HFF-Myc (cell line): ENCODE measurements at places on chromosomes 6 and 20.
A peak's percentile ranks its signal among the peaks of the same experiment; 100 is the strongest.

DNA sequence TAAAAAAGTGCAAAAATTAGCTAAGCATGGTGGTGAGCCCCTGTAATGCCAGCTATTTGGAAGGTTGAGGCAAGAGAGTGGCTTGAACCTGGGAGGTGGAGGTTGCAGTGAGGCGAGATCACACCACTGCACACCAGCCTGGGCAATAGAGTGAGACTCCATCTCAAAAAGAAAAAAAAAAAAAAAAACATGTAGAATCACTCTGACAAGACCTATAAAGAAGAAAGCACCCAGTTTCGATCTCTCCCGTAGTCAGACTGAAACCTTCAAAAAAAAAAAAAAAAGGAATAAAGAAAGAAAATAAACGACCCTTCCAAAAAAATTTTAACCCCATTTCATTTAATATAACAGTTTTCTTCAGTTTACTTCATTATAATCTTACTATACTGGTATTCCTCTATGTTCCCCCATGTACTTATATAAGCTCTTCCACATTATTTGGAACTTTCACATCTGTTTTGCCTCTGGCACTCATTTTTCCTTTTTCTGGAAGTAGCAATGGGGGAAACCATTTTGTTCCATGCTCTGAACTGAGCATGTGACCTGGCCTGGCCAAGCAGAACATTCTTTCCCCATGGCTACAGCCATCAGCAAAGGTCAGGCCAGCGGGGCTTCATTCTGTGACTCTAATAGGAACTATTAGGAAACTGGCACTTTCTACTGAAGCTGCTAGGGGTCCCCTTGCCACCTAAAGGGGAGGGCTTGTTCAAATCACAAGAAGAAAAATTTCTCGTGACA, 9.6 kb downstream of the SLC18B1 start:
- no peak for DNase-seq

- DNase-seq = no peak
Measured at GRCh38 chr20:35088231-35089145, 4.1 kb downstream of the TRPC4AP start.

DNA sequence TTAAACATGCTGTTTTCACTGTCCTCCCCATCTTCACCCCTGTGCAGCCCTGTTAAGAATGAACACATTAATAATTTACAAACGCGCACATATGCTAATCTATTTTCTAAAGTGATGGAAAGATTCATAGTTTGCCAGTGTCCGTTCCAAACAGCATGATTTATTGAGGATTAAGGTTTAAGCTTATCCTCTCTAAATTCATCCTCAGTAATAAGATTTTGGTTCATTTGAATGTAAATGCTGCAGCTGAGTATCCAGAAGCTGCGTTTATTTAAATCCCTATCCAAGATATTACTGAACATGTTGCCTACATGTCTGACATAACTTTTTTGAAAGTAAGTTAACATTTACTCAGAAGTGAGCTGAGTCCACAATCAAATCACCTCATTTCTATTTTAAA, 42.8 kb upstream of the FAM135A start:
- DNase-seq = no peak

DNA sequence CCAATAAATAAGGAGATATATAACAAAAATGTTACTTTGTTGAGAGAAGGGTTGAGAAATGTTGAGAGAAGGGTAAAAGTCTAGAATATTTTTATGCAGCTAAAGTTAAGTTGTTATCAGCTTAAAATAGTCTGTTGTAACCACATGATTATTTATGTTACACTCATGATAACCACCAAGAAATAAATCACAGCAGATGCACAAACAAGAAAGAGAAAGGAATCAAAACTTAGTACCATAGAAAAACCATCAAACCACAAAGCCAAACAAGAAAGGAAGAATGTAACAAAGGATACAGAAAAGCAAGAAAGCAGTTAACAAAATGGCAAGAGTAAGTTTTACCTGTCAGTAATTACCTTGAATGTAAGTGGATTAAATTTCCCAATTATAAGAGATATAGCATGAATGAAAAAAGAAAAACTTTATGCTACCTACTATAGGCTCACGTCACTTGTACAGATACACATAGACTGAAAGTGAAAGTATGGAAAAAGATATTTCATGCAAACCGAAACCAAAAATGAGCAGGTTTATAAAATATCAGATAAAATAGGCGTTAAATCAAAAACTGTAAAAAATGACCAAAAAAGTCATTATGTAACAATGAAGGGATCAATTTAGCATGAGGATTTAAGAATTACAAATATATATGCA, 93.6 kb downstream of the STXBP5 start:
- no peak for DNase-seq

- DNase-seq = no peak
Measured at GRCh38 chr20:47543006-47543431, 41.3 kb downstream of the NCOA3 start.

GRCh38 chr6:111609028-111609820, 3.5 kb upstream of the TRAF3IP2 start:
- DNase-seq = no peak

- DNase-seq = no peak
Measured at GRCh38 chr20:584161-584970, 25.7 kb downstream of the TCF15 start.

GRCh38 chr6:43389730-43390295, 20.4 kb upstream of the ZNF318 start:
- DNase-seq = no peak

GRCh38 chr6:34953061-34954025, 64.3 kb downstream of the ANKS1A start:
- DNase-seq = peak; percentile 20

DNA sequence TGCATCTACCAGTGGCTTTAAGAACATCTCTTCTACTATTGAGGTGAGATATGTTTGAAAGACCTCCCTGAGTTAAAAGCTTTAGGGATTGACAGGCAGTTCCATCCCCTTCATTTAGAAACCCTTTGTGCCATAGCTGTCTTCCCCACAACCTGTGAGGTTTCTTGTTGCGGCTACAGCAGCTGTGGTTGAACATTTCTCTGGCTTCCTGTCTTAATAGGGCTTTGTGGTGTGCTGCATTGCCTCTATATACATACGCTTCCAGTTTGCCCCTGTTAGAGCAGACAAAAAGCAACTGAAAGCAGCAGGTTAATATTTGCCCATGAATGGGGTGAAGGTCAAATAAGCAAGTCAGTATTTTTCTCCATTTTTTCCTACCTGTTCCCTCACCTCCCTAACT, 210.2 kb downstream of the TMEM200A start:
- DNase-seq = no peak
